Ureter (tissue), 1 donor: ENCODE measurements at places on chromosomes 6 and 20.

GRCh38 chr20:7806831-7807230 is 133.4 kb downstream of the HAO1 start:
- DNase-seq = no peak

GRCh38 chr6:149723771-149724417 is 6.0 kb upstream of the LATS1 start:
- peak; percentile 52 for DNase-seq

GRCh38 chr6:127481628-127482027 is 22.4 kb upstream of the KIAA0408 start:
- DNase-seq = no peak

DNA sequence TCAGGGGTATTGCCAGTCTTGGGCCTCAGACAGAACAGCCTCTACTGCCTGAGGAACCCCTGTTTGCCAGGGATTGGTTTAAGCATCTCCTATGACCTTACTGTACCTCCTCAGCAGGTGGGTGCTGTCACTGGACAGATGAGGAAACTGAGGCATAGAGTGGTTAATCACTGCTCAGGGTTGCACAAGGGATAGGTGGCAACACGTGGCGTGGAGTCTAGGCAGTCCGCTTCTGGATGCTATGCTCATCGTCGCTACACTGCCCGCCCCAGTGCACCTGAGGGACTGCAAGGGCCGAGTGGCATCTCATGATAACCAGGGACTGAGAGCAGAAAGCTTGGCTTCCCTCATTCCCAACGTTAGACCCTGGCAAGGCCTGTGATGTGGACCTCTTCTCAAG is 101.8 kb upstream of the SULF2 start:
- no peak for DNase-seq

- no peak for DNase-seq
Measured at GRCh38 chr6:116922853-116923548, 46.0 kb downstream of the RFX6 start.

DNA sequence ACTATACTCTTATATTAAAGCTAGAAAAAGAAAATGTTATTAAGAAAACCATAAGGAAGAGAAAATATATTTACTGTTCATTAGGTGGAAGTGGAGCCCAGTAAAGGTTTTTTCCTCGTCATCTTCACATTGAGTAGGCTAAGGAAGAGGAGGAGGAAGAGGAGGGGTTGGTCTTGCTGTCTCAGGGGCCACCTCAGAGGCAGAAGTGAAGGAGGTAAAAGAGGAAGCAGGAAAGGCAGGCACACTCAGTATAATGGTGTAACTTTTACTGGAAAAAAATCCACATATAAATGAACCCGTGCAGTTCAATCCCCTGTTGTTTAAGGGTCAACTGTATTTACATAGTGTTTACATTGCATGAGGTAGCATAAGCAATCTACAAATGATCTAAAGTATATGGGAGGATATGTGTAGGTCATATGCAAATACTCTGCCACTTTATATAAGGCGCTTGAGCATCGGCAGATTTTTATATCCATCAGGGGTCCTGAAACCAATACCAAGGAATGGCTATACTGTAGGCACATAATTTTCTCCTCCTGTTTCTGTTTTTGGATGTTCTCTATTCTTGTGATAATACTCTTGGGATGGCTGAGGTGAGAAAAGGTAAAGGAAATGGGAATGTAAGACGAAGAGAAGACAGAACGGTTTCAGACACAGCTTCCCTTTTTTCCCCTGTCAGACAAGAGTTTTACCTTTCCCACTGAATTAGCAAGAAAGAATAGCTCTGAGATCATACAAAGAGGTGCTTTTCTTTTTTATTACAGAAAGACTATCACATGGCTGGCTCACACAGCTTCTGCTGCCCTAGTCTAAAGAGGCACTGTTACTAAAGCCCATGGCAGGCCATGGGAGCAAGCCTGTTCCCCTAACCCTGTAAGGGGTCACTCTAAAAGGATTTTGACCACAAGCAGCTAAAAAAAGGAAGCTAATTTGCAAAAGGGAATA is 59.9 kb downstream of the NUDT3 start:
- no peak for DNase-seq

DNA sequence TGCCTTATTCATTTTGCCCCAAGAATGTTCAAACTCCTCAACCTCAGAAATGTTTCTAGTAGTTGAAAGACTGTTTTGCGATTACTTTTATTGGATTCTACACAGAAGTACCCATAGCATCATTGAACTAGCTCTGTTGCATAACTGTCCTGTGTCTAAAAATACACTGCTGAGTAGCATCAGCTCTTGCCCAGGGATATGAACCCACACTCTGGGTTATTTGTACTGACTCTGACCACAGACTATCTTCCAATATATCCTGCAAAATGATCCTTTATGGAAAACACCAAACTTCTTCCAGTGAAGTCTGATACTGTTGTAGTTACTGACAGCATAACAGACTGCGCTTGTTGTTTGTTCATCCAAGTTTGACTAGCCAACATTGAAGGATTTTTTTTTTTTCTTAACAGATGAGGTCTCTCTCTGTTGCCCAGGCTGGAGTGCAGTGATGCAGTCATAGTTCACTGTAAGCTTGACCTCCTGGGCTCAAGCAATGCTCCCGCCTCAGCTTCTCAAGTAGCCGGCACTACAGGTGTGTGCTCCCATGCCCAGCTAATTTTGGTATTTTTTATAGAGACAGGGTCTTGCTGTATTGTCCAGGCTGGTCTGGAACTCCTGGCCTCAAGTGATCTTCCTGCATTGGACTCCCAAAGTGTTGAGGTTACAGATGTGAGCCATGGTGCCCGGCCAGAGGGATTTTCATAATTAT is 49.9 kb downstream of the TULP4 start:
- no peak for DNase-seq
